ENCODE measurements at places on chromosomes 3 and 15.

DNA sequence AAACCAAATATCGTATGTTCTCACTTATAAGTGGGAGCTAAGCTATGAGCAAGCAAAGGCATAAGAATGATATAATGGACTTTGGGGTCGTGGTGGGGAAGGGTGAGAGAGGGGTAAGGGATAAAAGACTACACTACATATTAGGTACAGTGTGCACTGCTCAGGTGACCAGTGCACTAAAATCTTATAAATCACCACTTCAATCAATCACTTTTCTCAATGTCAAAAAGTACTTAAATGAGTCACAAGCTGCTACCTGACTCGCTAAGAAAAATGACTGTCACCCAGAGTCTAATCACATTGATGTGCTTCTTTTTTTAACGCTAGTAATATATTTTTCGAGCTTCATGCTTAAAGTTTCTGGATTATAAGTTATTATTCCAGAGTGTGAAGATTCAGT is 95.5 kb downstream of the CBLB start:
- no peak for DNase-seq

GRCh38 chr15:85568261-85568808 is 187.9 kb downstream of the AKAP13 start:
- DNase-seq = no peak

DNA sequence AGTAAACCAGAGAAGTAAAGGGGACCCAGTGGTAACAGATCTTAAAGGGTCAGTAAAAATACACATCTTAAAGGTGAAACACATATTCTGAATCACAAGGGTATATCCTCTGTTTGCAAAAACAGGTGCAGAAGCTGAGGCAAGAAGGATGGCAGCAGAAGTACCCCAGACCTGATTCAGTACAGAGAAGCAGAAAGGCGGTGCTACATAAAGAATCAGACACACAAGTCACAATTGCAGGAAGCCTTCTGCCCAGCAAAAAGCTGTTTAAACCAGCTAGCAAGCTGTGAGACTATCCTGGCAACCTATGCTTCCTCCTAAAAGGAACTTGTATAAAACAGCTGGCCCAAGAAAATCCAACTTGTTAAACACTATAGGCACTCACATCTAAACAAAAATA is 49.4 kb downstream of the ZNF280D start:
- no peak for DNase-seq

GRCh38 chr3:129690406-129690805 is 83.9 kb upstream of the PLXND1 start:
- DNase-seq = peak; percentile 33

- DNase-seq = peak; percentile 60
These were observed 19.8 kb upstream of the NUDT16 start for GRCh38 chr3:131361464-131362421.

GRCh38 chr15:75671730-75672602 is 24.3 kb downstream of the SNX33 start:
- no peak for DNase-seq

- no peak for DNase-seq
These were observed 27.8 kb downstream of the GAP43 start for GRCh38 chr3:115651087-115651486.

DNA sequence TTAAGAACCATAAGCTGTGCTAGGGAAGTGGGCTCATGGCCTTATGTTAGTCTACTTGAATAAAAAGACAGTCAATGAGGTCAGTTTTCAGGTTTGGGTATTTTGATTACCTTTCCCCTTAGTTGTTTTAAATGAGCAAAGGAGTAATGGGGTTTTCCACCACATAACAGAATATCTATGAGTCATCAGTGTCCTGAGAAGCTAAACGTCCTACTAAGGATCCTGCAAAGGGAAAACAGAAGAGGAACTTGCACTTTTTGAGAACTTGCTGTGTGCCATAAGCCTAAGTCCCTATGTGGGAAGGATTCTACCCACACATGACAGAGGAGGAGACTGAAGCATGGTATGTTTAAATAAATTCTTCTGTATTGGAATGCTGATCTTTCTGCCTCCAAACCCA is 292.8 kb upstream of the TMC3 start:
- DNase-seq = no peak

- DNase-seq = no peak
These were observed 178.5 kb downstream of the SMAD6 start for GRCh38 chr15:66880380-66881155.

GRCh38 chr3:115245438-115245837 is 98.3 kb upstream of the ZBTB20 start:
- peak; percentile 88 for DNase-seq

DNA sequence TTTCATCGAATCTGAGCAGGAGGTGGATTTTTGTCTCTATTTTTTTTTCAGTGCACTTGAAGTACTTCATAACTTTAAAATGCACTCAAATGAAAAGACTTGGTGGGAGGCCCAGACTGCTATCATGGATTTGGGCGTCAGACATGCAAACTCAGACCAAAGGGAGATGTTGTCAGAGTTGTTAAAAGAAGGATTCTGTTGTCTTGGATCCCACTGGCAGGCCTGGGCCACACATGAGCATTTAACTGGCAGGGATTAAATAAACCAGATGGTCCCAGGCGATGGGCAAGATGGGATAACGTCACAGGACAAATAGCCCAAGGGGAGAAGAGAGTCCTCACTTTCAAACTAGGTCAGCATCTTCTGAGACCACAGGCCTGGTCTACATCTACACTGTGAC is 15.4 kb downstream of the RTP1 start:
- peak; percentile 34 for DNase-seq
